HL-60 (cell line): ENCODE measurements at places on chromosomes 6 and 20.

DNA sequence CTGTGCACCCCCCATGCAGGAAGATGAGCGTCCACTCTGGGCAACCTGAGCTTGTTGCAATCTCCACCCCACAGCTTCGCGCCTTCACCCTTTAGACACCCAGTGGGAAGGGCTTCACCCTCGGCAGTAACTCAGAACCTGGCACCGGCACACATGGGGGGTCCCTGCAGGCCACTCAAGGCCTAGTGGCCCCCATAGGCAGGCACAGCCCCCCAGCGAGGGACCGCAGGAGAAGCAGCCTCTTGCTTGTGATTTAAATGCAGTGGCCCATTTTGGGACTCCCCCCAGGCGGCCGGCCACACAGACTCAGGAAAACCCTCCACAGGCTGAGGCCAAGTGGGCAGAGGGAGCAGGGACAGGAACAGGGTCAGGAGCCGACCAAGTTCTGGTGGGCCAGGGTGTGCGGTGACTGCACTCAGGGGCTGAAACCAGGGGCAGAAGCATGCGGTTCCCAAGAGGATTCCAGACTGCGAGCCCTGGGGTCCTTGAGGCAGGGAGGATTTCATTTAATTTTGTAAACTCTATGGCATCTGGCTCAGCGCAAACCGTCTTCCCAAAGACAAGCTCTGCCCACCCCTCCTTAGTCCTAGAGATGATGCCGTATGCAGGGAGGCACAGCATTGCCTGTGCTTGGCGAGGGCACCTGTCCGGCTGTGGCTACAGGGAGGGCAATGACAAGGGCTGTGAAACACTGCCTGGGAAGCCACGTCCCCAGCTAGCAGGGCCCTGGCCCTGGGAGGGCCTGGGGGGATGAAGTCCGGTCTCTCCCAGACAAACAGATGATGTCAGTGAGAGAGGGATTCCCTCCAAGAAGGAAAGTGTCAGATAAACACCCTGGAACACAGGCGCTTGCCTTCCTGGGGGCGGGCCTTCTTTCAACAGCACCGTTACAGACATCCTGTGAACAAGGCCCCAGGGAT lies 52.9 kb upstream of the GPR31 start:
- DNase-seq: no peak

GRCh38 chr20:8002056-8002455 lies 17.5 kb downstream of the TMX4 start:
- no peak for DNase-seq

GRCh38 chr6:24313251-24314141 lies 44.4 kb downstream of the DCDC2 start:
- DNase-seq: no peak

GRCh38 chr20:52259295-52259694 lies 67.7 kb upstream of the ZFP64 start:
- DNase-seq: no peak

- DNase-seq: no peak
Observed at GRCh38 chr6:145012039-145012662, 723.2 kb downstream of the EPM2A start.

- no peak for DNase-seq
Observed at GRCh38 chr6:111661541-111662061, 55.9 kb upstream of the TRAF3IP2 start.

DNA sequence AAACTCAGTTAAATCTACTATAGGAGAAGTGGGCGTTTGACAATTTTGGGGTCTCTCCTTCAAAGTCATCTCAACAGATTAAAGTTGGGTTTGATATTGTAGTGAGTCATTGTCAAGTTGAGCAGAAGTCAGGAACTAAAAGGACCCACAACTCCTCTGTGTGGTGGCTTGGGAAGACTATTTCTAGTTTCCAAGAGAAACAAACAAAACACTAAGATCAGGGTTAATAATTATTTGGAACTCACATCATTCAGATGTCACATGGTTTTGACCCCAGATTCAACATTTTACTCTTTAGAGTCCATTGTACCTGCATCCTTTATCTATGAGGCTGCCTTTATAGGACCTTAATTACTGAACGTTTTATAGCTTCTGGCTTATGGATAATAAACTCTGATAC lies 45.3 kb upstream of the TINAG start:
- no peak for DNase-seq

DNA sequence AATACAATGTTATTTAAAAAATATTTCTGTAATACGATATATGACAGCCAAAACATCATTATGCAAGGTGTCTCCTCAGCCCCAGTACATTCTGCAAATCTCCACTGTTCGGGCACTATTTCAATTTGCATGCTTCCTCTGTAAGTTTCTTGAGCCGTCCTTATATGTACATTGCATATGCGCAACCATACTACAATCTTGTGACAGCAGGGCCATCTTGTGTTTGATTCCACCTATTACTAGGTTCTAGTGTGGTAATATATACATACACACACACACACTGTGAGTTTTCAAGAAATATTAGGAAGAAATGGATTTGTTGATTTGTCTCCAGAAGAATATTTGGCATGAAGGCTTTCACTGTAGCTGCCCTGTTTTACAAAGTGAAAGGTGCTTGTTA lies 9.8 kb downstream of the LYRM4 start:
- no peak for DNase-seq

DNA sequence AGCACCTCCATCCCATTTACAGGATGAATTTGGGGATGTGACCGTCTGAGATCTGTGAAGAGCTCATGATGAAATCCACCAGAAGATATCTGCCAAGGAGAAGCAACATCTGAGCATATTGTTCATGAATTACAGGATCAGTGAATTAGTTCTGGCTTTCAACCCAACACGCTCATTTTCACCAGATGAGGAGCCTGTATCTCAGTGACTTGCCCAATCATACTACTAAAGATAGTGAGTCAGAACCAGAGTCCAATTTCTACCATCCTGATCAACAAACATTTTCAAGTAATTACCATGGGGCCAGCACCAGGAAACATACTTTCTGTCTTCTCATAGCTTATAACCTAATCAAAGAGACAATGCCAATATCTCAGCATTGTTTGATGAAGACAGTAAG lies 116.6 kb downstream of the ZDHHC14 start:
- DNase-seq: no peak

GRCh38 chr6:129679758-129680157 lies 30.2 kb downstream of the ARHGAP18 start:
- DNase-seq: no peak

- DNase-seq: no peak
Observed at GRCh38 chr20:36929290-36929689, 22.2 kb downstream of the SAMHD1 start.

DNA sequence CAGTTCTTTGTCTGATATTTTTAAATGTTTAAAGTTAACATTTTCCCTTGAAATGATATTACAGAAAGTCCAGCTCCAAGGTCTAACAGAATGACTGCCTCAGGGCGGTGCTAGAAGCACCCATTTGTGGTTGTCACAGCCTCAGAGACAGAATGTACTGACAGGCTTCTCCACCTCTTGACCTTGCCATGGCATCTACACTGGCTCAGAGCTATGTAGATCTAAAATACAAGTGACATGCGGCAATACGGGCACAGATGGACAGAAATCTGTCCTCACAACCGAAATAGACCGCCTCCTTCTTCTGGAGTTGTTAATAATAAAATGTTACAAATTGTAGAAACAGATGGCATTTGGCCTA lies 167.2 kb upstream of the THEMIS start:
- DNase-seq: no peak

DNA sequence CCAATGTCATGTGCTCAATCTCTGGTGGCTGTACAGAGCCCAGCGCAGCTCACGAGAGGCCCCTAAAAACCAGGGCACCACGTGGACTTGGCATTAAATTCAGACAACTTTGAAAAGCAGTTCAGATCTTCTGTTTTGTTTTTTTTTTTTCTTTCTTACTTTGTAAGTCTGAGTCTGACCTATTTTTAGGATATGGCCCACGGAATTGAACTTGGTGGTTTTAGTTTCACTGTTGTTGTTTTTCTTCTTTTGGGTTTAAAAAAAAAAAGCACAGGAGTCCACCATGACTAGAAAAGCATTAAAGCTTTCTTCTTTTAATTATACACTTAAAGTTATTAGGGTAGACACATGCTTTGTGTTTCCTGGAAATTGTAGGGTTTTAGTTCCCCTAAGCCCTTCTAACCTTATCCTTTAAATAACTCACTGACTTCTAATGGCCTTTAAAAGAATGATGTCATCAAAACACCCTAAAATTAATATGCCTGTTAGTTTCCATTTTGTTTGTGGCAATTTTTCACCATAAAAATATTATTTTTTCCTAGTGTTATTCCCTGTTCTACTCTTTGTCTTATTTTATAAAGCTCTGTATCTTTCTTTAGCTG lies 48.5 kb upstream of the CCN2 start:
- DNase-seq: no peak

GRCh38 chr6:140105857-140106256 lies 731.4 kb upstream of the CITED2 start:
- no peak for DNase-seq

GRCh38 chr6:69584913-69585729 lies 211.7 kb downstream of the LMBRD1 start:
- no peak for DNase-seq

- no peak for DNase-seq
Observed at GRCh38 chr6:156617941-156618340, 159.2 kb upstream of the ARID1B start.

DNA sequence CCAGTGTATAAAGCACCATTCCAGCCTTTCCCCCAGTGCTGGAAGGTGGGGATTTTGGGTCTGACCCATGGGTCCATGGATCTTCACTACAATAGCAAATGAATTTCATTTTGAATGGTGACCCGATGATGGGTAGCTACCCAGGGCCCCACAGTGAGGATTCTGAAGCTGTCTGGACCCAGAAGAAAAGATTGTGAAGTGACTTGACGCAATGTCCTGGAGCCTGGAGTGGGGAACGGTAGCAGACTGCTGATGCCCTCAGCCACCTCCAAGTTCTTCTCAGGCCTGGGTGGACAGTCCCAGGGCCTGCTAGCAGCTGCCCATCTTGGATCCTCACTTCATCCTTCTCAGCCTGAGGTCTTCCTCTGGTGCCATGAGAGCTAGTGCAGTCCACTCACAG lies 23.4 kb upstream of the SLC32A1 start:
- DNase-seq: no peak

- no peak for DNase-seq
Observed at GRCh38 chr6:11439017-11439420, 98.5 kb upstream of the TMEM170B start.

- DNase-seq: peak; percentile 7
Observed at GRCh38 chr6:126312013-126312665, 27.8 kb upstream of the CENPW start.

DNA sequence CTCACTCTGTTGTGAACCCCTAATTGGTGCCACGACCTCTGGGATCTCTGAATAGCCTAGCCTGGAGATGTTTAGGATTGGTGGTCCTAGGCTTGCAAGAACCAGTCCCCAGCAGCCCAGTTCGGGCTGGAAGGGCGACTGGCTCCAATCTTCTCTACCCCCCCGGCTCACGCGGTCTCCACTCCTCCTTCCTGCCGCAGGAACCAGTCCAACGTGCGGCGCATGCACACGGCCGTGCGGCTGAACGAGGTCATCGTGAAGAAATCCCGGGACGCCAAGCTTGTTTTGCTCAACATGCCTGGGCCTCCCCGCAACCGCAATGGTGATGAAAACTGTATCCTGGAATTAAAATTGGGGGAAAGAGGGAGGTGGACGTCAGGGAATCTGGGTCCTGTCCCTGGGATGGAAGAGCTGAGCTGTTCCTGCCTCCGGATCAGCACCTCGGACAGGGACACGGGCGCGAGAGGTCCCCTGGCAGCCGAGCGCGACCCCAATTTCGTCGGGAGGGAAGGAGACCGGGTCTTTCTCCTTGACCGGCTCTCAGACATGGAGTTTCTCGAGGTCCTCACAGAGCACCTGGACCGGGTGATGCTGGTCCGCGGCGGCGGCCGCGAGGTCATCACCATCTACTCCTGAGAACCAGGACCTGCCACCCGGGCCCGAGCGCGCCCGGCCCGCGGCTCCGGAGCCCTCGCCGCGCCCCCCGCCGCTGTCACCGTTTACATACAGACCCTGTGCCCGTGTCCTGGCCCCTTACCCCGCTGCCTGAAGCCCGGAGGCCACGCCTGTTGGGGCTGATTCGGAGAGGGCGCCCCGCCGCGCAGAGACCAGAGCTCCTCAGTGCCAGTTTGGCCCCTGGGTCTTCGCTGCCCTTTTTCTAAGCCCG lies 28.2 kb downstream of the SLC12A5 start:
- DNase-seq: no peak

DNA sequence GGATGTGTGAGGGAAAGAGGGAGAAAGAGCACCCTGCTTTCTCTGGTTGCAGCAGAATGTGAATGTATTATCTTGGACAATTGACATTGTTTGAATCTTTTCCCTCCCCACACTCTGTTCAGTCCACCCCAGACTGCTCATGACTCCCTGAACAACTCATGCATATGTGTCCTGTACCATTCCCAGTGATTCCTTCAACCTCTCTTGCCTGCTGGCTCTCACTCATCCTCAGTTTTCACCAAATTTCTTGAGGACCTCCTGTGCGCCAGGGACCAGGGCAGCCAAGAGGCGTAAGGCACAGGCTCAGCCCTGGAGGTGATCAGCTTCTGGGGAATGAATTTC lies 5.4 kb downstream of the NOX3 start:
- DNase-seq: no peak

GRCh38 chr6:135161411-135162395 lies 19.4 kb upstream of the MYB start:
- no peak for DNase-seq
